DMS153 (cell line): ENCODE measurements at places on chromosomes 5 and 9.
A peak's percentile ranks its signal among the peaks of the same experiment; 100 is the strongest.

DNA sequence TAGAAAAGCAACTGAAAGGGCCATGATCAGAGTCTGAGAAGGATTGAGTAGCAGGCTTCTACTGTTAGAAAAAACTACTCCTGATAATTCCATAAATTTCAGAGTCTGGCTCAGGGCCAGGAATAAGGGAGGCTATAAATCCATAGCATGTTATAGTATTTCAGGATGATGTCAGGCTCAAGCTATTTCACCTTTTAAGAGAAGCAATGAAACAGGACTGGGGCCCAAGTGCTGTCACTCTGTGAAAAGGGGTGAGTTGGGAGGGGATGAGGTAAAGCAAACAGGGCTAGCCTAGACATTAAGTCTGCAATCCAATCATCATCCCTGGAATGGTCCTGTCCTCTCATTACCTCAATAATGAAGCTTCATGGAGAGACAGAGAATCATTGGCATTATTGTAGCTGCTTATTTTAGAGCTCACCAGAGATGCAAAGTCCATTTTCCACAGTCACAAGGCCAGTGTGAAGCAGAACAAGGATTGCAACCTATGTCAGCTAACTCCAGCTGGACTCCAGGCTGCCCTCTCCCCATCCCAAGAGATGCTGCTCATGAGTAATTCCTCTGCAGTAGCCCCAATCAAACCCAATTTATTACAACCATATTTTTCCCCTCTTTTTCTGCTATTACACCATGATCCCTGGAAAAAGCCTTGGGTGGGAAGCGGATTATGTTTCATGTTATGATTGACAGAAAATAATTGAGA lies 56.0 kb downstream of the PAPPA start:
- no peak for DNase-seq

- no peak for DNase-seq
These were observed 45.4 kb upstream of the FBXW11 start for GRCh38 chr5:172051643-172052339.

- no peak for DNase-seq
These were observed 415.4 kb upstream of the SEMA6A start for GRCh38 chr5:116989995-116990394.

DNA sequence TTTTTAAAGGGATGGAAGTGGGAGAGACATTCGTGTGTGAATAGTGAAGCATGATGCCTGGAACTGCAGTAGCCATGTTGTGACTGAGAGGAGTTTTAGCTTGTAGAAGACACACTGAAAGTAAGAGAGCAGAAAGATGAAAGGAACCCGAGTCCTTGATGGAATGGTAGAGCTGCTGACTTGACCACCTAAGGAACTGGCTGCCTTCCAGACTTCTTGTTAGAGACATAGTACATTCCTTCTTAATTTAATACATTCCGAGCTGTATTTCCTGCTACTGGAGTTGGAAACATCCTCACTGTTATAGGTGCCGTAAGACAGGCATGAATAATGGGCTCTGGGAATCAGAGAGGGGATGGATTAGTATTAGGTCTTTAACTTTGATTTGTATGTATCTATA lies 7.4 kb downstream of the CER1 start:
- no peak for DNase-seq

- no peak for DNase-seq
These were observed 26.5 kb downstream of the SPINK5 start for GRCh38 chr5:148090146-148090772.

- DNase-seq, result peak; percentile 22
These were observed 48.9 kb downstream of the PFDN1 start for GRCh38 chr5:140253985-140254384.

DNA sequence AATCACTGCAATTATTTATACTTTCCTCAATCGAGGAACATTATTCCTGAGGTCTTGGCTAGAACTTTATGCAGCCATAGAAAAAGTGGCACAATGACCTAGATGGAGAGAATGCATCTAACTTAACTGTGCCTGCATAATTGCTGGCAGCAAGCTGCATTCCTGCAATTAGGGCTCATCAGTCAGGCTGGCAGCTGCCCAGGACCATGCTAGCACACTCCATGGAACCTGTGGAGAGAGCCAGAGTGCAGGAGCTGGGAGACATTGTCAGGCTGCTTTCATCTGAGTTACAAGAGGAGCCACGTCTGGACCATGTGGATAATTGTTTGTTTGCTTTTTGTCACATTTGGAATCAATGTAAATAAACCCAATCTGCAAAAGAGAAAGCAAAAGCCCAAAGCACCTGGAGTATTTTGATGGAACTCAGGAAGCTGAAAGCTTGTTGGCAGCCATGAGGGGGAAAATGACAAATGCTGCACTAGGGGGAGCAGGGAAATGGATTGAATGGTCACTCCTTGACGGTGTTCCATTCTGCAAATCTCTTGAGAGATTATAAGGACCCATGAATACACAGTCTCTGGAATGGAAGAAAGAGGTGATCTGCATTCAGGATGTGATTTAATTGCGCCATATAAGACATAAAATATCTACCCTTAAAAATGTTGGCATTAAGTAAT lies 839.9 kb downstream of the MAT2B start:
- peak; percentile 10 for DNase-seq

DNA sequence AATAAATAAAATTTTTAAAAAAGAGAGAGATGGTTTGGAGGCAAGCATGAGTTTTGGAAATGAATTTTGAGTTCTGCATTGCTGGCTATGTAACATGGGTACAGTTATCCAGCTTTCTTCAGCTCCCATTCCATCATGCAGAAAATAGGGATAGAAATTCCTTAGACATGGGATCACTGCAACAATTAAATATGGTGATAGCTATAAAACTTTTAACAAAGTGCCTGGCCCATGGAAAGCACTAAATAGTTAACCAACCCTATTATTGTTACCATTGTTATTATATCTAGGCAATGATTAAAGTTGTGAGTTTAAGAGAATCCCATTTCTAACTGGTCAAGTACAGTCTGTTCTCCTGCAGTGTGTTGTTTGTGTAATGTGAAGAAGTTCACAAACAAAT lies 115.4 kb upstream of the GAS1 start:
- DNase-seq, result no peak

GRCh38 chr5:125582352-125582751 lies 835.9 kb upstream of the ZNF608 start:
- DNase-seq, result no peak

- DNase-seq, result no peak
These were observed 129.6 kb downstream of the GLIS3 start for GRCh38 chr9:4170231-4170630.

- DNase-seq, result no peak
These were observed 163.4 kb downstream of the SNX18 start for GRCh38 chr5:54680998-54681397.

DNA sequence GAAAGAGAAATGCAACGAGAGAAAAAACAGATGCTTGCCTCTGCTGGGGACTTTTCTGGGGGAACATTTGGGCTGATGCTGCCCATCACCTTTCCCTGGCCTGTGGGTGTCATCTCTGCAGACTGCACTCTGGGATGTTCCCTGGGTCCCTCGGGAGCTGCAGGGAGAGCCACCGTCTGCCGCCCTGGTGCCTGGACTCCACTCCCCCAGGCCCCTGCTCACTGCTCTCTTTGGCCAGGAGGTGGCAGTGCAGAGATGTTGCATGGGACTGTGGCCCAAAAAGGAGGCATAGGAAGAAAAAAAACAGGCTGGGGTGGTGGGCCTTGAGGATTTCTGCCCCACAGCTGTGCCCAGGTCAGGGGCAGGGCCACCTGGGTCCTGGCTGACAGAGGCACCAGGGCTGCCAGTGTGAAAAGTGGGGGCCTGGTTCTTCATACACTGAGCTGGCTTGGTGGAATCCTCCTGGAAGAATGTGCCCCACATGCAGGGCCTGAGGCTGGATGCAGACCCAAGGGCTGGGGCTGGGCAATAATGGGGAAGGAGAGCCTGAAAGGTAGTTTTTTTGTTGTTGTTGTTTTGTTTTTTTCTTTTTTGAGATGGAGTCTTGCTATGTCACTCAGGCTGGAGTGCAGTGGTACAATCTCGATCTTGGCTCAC lies 353.6 kb downstream of the SLIT3 start:
- DNase-seq, result no peak

DNA sequence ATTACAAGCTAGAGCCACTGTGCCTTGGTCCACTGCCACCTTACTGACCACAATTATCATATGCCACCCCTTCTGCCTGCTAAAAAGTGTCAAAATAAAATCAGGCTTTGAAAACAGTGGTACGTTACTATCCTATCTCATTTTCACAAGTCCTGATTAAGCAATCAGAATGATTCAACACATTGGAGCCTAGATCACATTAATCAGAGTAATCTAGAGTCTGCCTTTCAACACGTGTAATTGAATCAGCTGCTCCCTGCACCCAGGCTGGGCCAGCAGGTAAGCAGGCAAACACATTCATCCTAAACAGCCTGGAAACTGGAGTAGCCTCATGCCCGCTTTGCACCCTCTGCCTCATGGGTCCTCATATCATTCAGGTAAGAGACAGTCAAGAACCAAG lies 186.2 kb downstream of the DCP2 start:
- no peak for DNase-seq

GRCh38 chr5:95864456-95864855 lies 41.9 kb upstream of the GLRX start:
- DNase-seq, result no peak

DNA sequence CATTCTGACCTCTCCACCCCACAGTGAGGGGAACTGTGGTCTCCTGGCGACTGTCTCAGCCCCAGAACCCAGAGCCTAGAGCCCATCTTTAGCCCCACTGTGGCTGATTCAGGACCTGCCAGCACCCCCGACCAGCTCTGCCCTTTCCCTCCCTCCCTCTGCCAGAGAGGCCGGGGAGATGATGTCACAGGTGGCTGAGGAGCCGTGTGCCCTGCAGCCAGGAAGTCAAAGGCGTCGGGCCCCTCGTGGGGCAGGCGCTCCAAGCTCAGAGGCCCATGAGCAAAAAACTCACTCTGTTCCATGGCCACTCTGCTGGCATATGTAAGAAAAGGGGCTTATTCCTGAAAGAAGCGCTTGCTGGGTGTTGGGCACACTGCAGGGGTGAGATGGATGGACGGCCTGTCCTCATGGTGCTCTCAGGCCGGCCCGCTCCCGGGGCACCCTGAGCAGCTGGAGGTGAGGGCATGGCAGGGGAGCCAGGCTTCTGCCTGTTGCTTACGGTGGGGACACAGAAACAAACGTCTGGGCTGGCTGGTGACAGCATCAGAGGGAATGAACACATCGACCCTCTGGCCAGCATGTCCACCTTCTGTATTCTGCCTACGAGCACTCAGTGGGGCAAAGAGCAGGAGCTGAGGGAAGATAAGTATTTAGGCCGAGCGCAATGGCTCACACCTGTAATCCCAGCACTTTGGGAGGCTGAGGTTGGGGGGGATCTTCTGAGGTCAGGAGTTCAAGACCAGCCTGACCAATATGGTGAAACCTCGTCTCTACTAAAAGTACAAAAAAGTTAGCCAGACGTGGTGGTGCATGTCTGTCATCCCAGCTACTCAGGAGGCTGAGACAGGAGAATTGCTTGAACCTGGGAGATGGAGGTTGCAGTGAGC lies 41.1 kb downstream of the LAMC3 start:
- no peak for DNase-seq

GRCh38 chr5:60084226-60084625 lies 190.7 kb upstream of the PDE4D start:
- DNase-seq, result no peak

- DNase-seq, result no peak
These were observed 1.3 kb downstream of the MACIR start for GRCh38 chr5:103259705-103260355.

- DNase-seq, result no peak
These were observed 86.1 kb downstream of the BARX1 start for GRCh38 chr9:93869088-93869487.

- DNase-seq, result peak; percentile 25
These were observed 36.6 kb upstream of the CDH12 start for GRCh38 chr5:22889720-22890119.

GRCh38 chr5:74490814-74491213 lies 149.7 kb downstream of the ENC1 start:
- DNase-seq, result no peak

- DNase-seq, result no peak
These were observed 18.1 kb downstream of the TNC start for GRCh38 chr9:115099901-115100300.

DNA sequence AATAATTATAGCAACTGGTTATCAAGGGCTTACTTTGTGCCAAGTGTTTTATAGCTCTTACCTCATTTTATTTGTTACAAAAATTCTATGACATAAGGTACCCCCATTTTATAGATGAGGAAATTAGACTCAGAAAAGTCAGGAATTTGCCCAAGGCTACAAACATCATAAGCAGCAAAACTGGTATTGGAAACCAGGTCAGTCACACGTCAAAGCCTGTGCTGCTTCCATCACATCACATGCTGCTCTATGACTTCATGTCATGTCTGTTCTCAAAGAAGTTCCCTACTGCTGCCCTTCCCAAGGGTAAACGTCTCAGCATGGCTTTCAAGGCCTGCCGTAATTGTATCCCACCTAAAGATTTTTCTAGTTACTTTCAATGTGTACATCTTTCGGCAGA lies 6.9 kb upstream of the KIF2A start:
- DNase-seq, result no peak

GRCh38 chr9:109974143-109974917 lies 194.3 kb downstream of the PALM2AKAP2 start:
- no peak for DNase-seq

- no peak for DNase-seq
These were observed 63.2 kb downstream of the NFIB start for GRCh38 chr9:14250794-14251153.

GRCh38 chr9:77236693-77237092 lies 59.4 kb downstream of the VPS13A start:
- DNase-seq, result no peak

- no peak for DNase-seq
These were observed 56.2 kb upstream of the CKS2 start for GRCh38 chr9:89254773-89255125.

DNA sequence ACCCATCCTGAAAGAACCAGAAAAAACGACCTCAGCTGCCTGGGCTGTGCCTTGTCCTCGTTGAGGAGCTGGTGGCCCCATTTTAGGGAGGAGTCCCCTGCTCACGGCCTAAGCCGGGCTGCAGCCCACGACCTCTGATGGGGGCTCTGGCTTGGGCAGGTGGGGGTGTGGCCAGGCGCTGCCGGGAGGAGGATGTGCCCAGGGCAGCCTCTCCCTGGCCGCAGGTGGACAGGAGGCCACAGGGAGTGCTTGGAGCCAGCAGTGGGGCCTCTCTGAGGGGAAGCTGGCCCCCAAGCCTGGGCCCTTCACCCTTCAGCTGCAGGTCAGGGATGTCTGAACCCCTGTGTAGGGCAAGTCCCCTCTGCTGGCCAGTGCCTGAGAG lies 2.5 kb downstream of the DIPK1B start:
- no peak for DNase-seq

- peak; percentile 30 for DNase-seq
These were observed 184.3 kb downstream of the CTNND2 start for GRCh38 chr5:11719888-11720481.
